ENCODE measurements at places on chromosomes 5 and 9. TPM values are rescaled to one million over a fixed set of nuclear protein-coding genes. Genes with fewer than 3 reads are reported as not detected.

HAVCR1 gene
- total RNA-seq, result not detected

ADRA1B gene
- 6.6 TPM for total RNA-seq

NR2F1 gene
- total RNA-seq, result 71.6 TPM

FOXD4L6 gene
- not detected for total RNA-seq

PCDHA10 gene
- total RNA-seq, result 2.3 TPM

DNA sequence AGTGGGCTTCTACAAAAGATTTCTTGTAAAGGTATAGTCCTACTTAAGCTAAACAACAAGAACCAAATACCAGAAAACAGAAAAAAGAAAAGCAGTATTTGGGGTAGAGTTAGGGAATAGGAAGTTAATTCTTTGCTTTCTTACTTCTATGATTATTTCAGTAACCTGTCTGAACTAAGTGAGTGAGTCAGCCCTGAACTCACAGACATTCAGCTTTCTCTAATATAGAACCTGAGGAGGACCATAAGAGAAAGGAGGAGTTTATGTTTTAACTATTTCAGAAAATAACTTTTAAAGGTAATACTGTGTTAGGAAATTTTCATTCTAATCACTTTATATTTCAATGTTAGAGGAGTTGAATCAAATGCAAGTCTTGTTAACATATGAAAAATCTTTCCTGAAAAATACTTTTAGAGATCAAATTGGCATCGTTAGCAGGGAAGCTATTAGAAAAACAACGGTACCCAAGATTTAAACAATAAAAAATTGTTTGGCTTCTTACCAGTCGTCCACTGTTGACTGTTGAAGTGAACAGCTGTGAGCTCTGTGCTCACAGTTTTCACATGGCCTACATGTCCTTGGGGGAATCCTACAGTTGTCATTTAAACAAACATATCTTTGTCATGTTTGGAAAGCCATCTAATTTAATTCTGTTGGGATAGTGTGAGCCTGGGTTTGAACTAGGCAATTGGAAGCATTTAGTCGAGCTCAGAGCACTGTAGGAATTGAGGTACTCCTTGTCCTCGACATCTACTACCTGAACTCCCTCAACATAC, 19.9 kb upstream of the ZFAND5 start:
- DNase-seq, result no peak

GRCh38 chr5:9408964-9409363, 136.9 kb downstream of the SEMA5A start:
- no peak for DNase-seq

DNA sequence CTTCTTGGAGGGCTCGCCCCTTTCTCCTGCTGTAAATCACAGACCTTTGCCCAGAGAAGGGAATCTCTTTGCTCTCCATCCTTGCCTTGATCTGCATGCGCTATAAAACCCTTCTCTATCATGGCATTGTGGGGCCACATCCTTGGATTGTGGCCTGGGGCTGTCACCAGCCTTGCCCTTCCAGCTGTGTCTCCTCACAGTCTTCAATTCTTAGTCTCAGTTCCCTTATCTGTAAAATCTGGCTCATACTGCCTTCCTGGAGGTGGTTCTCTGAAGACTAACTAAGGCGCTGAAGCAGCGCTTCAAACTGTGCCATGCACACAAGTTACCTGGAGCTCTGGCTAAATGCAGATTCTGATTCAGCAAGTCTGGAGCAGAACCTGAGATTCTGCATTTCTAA, 53.4 kb upstream of the RARS1 start:
- no peak for DNase-seq

DNA sequence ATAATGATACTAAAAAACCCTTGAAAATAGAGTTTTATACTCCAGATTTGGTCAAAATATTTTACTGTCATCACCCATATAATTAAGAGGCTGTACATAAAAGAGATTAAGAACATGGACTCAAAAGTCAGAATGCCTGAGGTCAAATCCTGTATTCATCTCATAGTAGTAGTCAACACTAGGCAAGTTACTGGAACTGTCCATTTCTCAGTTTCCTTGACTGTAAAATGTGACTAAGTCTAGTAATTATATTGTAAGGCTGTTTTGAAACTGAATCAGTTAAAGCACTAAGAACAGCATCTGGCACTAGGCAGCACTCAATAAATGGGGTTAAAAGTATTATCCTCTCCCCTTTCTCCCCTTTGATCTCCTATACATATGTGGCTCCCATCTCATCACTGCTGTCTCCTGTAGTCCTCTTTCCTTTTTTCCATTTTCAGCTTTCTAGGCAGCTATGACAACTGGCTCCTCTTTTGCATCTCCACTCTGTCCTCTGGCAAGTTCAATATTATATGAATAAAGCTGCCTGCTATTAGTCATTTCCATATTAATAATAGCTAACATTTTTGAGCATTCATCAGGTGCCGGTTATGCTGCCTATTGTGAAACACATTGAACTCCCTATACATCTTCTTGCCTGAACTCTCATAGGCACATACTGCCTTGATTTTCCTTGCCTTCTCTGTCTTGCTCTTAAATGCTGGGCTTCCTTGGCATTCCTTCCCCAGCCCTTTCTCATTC, 185.8 kb upstream of the NREP start:
- no peak for DNase-seq

- DNase-seq, result no peak
These were observed 9.5 kb downstream of the LHFPL2 start for GRCh38 chr5:78638973-78639669.

DNA sequence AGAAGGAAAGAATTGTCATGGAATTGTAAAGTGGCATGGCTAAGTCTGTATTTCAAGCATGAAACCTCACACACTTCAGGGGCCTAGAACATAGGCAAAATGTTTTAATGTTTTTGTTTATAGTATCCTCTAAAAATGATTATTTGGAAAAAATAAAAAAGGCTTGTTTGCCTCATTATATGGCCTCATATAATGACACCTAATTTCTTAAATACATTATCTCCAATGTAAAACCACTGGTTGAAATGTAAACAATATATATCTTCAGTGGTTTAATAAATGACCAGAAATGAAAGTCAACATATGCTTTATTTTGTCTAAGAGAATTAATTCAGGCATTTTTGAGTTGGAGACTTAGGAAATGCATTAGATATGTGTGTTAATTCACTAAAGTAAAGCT, 1736.6 kb downstream of the EFNA5 start:
- no peak for DNase-seq

GRCh38 chr5:172713113-172713808, 57.7 kb downstream of the DUSP1 start:
- DNase-seq, result peak; percentile 72

GRCh38 chr9:82382887-82383616, 394.5 kb downstream of the SPATA31D1 start:
- DNase-seq, result no peak

DNA sequence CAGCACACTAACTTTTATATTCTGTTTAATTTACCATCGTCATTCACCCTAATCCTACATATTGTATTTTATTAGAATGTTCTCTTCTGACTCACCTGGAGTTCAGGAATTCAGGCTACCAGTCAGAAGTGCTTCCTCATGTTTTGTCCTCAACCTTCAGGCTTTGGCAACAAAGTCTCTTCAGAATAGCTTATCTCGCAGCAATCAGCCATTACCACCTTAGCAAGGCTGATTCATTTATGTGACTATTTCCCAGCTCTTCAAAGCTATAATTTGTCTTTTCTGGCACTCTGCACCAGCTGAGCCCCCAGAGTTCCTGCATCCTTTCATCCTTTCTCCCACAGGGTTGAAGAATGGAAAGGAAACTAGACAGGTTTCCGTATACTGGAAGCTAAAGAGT, 365.5 kb upstream of the CDH18 start:
- no peak for DNase-seq

GRCh38 chr5:59416451-59416850, 477.1 kb downstream of the PDE4D start:
- DNase-seq, result no peak

GRCh38 chr5:98200726-98201541, 572.5 kb upstream of the RGMB start:
- DNase-seq, result no peak

- no peak for DNase-seq
These were observed 942.9 kb downstream of the CDH18 start for GRCh38 chr5:19044931-19045695.
